ENCODE measurements at places on chromosomes 5 and 9.
A peak's percentile ranks its signal among the peaks of the same experiment; 100 is the strongest.

DNA sequence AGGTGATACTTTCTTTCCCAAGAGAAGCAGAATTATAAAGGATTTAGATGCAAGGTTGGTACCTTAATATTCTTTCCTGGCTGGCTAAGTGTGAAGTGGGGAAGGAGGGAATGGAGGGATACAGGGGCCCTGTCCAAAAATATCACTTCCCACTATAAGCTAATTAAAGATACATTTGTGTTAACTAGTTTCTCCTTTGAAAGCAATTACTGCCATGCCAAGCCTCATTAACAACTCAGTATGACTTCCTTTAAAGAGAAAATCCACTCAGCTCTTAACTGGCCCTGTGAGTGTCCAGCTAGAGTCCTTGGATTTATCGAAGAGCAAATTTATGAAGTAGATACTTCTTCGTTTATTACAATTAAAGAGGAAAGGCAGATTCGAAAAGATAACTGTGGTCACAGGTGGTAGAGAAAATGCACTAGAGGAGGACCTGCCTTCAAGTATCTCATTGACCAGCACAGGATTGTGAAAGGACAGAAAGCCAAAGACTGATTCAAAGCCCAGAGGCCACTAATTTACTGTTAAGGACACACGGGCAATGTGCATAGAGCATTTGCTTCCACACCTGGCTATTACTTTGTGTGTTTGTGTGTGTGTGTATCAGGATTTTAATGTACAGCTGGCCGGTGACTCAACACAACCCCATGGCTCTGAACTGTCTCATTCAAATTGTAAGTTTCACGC is 11.2 kb upstream of the GLDC start:
- no peak for DNase-seq

GRCh38 chr5:172002310-172002709 is 4.1 kb downstream of the FBXW11 start:
- no peak for DNase-seq

GRCh38 chr5:180054226-180054625 is 17.3 kb downstream of the RNF130 start:
- no peak for DNase-seq

DNA sequence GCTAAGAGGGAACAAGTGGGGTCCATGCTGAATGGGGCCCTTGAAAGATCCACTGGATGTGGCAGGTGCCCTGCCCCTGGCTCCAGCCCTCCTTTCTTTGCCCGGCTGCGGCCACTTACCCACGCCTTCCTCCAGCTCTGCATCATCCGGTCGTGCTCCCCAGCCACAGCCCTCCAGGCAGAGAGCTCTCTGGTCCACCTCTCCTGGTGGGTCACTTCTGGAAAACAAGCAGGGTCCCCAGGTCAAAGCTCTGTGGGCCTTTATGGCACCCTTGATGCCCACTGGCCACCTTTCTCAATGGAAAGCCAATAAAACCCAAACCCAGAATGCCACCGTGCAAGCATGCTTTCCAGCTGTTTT is 45.0 kb downstream of the SECISBP2 start:
- no peak for DNase-seq

DNA sequence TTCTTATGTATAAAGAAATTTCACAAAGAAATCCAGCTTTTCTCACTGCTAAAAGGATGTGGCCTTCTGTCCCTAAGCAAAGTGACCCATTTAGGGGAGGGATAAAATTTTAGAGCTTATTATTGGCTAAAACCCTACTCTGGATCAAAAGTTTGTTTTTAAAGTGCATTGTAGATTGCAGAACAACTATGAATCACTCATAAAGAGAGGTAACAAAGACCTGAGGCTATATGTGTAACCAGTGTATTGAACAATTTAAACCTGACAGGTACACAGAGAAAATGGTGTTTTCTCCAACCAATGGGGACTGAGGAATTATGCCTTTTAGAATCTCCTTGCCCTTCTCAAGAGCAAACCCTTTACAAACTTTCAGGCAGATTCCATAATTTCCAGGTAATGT is 86.6 kb downstream of the MUSK start:
- DNase-seq: no peak

- DNase-seq: no peak
Observed at GRCh38 chr9:130952065-130952762, 13.2 kb upstream of the FIBCD1 start.

DNA sequence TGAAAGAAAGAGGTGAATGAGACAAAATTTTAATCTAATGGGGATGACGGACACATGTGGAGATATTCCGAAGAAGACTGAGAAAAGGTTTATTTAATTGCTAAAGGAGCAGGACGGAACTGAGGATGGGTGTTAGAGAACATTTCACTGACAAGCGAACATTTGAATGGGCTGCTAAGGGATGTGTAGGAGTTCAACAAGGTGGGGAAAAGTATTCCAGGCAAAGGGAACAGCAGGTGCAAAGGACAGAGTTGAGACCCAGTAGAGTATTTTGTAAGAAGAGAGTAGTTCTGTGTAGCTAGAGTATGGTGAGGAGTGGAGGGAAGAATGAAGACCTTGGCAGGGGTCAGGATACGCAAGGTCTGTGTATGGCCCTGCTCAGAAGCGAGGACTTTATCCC is 47.4 kb upstream of the FRRS1L start:
- no peak for DNase-seq

DNA sequence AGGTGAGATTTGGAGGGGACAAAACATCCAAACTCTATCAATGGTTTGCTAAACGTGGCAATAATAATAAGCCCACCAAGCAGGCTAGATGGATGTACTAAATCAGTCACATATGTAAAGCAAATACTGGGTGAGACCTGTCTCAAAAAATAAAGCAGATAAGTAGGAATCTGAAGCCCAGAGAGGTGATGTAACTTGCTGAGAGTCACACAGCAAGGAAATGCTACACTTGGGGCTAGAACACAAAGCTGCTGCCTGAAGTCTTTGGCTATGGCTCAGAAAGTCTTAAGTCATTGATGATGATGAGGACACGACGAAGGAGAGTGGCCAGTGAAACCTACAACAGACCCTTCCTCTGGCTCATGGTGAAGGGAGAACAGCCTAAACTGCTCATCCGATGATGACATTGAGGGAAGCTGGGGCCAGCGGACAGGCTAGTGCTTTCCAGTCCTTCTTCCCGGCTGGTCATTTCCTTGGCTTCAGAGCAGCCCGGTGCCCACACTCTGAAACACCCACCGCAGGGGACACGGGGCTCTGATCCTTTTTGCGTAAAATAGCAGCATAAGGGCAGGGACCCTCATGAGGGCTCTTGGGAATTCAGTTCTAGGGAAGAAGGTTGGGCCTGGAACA is 14.1 kb downstream of the DUSP1 start:
- DNase-seq: no peak

DNA sequence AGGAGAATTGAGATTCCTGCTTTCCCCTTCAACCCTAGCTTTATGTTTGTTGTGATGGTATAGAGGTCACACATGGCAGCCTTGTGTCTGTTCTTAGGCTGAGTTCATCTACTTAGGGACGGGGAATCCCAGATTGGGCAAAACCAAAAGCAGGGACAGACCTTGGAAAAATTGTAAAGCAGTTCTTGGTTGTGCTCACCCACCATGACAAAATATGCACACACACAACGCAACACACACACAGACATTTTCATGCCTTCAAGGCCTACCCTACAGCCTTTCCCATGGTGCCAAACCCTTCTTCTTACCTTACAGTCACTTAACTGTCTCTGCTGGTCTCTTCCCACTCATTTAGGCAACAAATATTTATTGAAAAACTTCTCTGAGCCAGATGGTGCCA is 14.8 kb downstream of the PCDHGC5 start:
- no peak for DNase-seq

DNA sequence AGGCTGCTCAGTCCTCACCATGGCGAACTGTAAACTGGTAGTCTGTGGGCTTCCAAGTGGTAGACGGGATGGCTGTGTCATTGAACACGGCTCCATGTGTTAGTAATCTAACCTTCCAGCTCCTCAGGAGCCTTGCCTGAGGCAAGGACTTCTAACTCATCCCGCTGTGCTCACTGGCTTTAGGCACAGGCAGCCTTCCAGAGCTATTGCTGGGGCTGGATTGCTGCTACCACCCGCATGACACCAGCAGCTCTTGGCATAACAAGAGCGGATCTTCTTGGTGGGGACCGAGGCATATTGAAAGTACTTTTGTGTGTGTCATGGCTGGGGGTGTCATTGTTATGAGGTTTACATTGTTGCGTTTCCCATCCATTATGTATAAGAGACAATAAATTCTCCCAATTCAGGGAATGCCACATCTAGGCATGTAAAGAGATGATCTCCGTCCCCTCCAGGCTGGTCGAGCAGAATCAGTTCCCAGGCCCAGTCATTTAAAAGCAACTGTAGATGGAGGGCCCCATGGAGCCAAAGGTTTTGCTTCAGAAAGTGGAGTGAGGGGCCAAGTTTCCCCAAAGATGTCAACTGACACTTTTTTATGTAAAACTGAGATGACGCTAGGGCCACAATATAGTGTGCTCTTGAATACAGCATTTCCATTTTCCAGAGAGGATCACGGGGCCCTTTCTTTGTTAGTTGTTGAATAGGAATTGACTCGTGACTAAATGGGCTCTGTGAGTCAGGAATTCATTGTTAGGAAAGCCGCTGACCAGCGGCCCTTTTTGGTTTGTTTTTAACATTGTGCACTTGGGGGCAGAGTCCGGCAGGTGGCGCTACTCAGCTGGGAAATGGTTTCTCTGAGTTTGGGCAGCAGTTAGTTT is 759.5 kb downstream of the TAF11L14 start:
- peak; percentile 67 for DNase-seq

GRCh38 chr9:83266666-83267496 is 203.9 kb upstream of the RASEF start:
- no peak for DNase-seq

DNA sequence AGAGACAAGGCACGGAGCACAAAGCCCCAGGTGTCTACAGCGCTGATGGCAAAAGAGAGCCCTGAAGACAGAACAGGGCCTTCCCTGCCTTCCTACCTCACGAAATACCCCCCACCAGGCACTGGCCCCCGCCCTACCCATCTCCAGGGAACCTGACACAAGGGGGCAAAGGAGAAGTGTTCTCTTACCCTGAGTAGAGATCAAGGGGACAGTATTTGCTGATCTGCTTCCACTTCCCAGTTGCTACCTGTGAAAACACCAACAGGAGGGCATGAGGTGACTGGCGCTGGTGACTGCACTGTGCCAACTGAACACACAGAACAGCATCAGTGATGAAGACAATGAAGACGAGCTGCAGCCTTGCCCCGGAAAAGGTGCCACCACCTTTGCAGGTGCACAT is 27.4 kb downstream of the IPPK start:
- DNase-seq: no peak

GRCh38 chr9:110033869-110034268 is 174.1 kb downstream of the C9orf152 start:
- DNase-seq: no peak

DNA sequence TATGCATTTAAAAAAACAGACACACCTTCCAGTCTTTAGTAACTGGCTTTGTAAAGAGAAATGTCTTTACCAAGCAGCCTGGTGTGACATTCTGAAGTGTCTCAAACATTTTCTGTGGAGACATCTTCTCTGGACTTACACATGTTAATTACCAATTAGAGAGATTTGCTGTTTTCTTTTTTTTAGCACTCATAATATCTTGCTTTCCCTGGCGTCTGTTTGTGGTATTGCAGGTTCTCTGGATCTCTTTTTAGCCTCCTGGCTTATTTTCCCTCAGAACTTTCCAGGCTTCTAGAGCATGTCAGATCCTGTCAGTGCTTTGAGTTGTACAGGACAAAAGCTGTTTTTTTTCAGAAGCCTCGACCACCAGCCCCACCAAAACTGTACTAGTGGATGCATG is 92.5 kb downstream of the MSX2 start:
- DNase-seq: no peak

DNA sequence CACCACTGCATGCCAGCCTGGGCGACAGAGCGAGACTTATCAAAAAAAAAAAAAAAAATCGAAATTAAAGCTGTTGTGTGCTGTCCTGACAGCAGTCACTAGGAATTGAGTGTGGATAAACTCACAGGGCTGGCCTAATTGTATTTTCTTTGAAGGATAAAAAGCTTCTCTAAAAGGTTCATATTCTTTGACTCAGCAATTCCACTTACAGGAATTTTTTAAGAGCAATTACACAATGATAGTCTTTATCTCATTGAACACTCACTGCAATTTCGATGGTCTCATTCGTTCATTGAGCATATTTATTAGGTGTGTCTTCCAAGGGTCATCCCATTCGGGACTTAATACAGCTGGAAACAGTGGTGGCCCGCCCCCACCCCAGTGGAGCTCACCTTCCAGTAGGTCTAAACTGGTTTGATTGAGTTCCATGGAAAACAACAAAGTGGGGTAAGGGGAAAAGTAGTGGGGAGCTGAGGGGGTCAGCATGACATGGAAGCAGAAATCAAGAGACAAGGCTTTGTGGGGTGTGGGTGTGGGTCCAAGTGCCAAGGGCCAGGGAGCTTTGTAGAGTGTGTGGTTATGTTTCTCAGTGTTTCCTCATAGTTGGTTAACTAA is 6.7 kb downstream of the CDK9 start:
- no peak for DNase-seq

GRCh38 chr5:60230456-60230855 is 336.9 kb upstream of the PDE4D start:
- no peak for DNase-seq

DNA sequence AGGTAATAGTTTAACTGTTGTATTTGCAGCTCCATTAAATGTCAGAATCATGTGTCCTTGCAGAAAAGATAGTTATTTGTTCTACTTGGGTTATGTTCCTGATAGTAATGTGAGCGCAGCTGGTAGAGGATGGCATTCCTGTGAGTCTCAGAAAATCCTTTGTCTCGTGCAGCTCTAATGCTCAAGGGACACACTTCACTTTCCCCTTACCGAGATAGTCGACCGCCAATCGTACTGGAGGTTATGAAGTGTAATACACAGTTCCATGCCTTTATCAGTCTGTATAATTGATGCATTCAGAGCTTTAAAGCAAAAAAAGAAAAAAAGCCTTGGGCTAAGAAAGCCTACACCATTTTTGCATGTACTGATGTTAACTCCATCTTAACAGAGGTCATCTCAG is 60.2 kb upstream of the SRP19 start:
- no peak for DNase-seq

DNA sequence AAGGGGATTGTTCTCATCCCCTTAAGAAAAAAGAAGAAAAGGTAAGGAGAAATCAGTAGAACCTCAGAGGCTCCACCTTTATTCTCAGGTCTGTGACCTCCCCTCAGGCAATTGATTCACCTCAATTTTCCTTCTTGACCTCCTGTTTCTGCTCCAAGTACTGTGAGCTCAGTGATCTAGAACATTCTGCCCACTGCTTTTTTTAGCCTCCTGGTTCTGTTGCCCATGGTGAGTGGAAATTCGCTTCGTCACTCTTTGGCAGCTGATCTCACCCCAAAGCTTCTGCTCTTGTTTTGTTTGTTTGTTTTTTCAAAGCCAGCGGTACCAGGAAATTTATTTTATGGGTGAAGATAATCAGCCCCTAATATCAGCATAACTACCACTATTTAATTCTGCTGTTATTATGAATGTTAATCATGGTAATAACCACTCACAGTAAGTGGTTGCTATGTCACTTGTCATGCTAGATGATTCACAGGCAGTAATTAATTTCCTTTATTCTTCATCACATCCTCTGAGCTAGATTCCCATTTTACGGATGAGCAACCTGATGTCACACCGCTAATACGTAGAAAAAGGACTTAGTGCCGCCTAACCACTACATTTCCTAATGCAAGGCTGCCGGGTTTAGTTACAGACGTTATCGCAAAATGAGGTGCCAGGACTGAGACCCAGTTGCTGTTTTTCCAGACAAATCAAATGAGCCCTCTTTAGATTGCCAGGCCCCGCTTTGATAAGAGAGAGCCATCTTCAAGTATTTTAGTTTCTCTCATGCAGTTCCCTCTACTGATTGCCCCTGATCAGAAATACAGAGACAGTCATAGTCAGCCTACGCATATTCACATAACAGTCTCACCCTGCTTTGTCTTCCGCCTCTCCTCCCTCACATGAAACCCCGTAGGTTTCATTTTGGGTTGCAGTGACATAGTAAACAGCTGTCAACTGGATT is 78.2 kb downstream of the CYFIP2 start:
- DNase-seq: peak; percentile 29

Data from activated CD4-positive, alpha-beta T cell treated with anti-CD3 and anti-CD28 coated beads, Interleukin-2, amount 50 U/mL, for 48 hours (primary cell).